ENCODE measurements at places on chromosomes 7 and 10.

DNA sequence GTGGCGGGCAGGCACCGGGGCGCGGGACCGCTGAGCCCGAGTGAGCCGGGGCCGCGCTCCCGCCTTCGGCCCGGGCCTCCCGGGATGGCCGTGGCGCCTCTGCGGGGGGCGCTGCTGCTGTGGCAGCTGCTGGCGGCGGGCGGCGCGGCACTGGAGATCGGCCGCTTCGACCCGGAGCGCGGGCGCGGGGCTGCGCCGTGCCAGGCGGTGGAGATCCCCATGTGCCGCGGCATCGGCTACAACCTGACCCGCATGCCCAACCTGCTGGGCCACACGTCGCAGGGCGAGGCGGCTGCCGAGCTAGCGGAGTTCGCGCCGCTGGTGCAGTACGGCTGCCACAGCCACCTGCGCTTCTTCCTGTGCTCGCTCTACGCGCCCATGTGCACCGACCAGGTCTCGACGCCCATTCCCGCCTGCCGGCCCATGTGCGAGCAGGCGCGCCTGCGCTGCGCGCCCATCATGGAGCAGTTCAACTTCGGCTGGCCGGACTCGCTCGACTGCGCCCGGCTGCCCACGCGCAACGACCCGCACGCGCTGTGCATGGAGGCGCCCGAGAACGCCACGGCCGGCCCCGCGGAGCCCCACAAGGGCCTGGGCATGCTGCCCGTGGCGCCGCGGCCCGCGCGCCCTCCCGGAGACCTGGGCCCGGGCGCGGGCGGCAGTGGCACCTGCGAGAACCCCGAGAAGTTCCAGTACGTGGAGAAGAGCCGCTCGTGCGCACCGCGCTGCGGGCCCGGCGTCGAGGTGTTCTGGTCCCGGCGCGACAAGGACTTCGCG is 534 bp downstream of the FZD9 start:
- no peak for DNase-seq

DNA sequence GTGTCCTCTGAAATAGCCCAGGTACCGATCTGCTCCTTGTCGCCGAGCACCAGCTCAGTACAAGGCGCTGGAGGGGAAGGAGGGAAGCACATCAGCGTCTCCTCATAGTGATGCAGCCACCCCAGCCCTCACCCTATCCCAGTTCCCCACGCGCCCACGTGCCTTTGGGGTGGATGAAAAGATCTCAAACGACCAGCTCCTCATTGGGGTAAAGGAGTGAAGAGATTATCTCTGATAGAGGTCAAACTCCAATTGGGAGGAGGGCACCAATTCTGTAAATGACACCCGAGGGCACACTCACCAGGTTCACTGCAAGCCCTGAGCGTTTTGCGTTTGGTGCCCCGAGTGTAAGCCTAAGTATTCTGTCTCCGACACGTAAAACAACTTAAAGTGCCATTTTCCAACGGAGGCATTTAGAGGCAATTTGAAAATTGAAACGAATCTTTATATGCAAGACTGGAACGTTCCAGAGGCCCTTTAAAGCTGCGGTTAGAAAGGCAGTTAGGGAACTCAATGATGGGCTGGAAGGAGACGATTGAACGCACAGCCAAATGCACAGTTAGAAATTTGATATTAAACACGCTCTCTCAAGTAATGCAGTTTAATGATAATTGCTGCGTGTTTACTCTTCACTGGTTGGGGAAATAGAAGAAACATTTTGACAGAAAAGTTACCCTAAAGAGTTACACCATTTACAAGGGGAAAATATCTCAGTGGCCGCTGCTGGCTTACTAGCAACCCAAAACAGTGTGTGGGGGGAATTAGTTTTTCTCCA is 8.9 kb upstream of the EMX2 start:
- DNase-seq, result no peak

DNA sequence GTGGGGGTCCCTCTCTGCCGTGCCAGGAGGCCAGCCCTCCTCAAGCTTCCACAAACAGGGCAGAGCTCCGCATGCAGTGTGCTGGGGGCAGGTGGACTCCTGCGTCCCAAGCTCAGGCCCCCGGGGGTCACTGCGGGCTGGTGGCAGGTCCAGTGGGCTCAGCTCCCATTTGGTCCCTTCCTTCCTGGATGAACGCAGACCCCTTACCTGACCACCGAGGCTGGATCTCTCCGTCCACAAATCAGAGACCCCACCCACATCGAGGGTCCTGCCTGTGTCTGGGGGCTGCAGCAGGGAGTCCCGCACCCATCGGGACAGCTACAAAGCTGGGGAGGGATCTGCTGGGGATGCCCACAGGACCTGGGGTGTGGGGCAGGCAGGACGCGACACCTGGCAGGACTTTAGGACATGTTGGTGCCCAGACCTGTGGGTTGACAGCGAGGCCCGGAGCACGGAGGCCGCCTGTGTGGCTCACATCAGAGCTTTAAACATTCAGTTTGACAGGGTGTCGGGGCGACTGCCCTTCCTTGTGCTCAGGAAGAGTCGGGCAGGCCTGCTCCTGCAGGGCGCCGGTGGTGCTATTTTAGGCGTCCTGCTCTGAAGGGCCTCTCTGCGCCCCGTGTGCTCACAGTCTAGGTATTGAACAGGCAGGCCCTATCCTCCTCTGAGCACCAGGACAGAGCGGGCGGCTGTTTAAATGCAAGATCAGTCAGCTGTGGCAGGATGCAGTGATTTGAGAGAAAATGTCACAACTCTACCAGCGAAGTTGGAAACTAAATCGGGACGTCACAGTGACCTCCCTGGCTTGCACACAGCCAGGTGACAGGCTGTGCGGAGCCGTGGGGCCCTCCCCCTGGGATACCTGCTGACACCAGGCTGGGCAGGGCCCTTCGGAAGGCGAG is 15.9 kb upstream of the CFAP46 start:
- DNase-seq, result no peak

- DNase-seq, result no peak
Observed at GRCh38 chr7:68858497-68858896, 739.8 kb upstream of the AUTS2 start.

GRCh38 chr10:90089719-90090118 is 388.3 kb downstream of the KIF20B start:
- DNase-seq, result no peak

GRCh38 chr7:98250789-98251188 is 1.2 kb downstream of the TECPR1 start:
- peak; percentile 43 for DNase-seq

GRCh38 chr10:64369885-64370773 is 848.9 kb downstream of the REEP3 start:
- DNase-seq, result no peak

- no peak for DNase-seq
Observed at GRCh38 chr7:47529826-47530555, 51.9 kb downstream of the TNS3 start.

DNA sequence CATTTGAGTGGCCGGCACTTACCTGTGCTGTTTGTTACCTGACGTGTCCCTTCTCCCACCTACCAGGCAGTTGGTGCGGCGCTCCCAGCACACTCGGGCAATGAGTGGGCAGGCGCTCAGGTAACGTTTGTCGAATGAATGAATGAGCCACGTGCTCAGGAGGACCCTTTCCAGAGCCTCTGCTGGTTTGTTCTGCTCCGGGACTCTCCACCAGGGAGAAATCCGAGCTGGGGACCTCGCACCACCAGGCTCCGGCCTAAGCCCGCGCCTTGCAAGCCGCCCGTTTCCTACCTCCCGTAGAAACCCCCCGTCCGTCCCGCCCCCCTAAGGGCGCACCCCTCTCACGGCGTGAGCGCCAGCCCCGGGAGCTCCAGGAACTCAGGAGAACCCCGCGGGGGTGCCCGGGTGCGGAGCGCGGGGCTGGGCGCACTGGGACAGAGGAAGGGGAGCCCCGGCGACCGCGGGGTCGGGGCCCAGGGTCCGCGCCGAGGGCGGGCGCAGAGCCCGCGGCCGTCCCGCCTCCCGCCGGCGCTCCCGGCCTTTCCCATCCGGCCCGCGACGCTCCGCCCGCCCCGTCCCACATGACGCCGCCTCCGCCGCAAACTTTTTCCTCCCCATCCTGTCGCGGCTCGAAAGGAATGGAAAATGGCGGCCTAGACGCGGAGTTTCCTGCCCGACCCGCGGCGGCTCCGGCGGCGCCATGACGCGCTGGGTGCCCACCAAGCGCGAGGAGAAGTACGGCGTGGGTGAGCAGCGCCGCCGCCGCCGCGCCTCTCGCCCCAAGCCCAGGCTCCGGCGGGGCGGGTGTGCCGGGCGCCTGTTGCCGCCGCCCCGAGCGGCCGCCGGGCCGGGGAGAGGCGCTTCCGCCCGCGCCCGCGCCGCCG is at the start of gene DOCK1:
TSS of gene DOCK1 (plus strand) at position 611 of the 884 bp plus-strand sequence. CDS start at position 701, 90 bp downstream.
- no peak for DNase-seq

DNA sequence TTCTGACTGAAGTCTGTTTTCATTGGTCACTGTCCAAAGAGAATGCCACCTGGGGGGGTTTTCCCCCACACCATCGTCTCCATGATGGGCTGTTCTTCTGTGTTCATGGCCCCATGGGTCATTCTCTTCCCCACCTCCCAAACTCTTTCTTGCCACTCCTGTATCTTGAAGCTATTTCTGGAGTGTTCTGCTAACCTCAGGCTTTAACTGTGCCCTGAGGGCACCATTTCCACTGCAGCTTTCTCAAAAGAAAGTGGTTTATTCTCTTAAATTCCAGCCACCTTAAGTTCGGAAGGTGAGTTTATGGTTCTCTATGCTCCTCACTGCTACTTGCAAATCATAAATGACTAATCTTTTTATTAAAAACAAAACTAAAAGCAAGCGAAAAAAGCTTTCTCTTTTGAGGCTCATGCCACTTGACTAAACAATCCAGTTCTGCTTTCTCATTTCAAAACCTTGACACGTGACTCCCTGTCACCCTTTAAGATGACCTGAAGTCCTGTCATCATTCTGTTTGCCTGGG is 7.4 kb upstream of the APBB1IP start:
- peak; percentile 53 for DNase-seq

DNA sequence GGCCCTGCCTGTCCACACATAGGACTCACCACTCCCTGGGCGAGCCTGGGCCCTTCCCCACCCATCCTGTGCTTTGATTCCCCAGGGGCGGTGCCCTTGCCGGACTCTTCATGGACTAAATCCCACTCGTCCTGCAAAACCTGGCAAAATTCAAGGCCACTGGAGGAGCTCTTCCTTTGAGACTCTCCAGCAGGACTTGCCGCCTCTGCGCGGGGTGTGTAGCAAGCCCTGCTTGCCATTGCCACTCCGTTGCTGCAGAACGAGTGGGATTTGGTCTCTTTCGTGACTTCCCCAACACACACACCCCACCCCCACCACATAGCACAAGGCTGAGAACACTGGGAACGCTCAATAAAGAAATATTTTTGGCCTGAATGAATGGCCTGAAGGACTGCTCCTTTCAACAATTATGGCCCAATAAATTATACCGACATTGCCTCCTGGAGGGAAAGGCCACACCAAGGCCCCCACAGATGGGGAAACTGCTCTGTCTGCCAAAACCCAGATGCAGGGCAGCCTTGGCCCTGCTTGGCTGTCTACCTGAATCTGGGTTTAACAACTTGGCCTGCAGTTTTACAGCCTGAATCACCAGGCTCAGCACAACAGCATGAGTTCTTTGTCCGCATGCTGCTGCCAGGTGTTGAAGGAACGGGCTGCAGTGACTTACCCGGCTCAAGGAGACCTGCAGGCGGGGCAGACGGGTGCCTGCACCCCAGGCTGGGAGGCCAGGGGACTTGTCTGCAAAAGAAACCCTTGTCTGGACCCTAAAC is 72.8 kb upstream of the KAT6B start:
- no peak for DNase-seq

DNA sequence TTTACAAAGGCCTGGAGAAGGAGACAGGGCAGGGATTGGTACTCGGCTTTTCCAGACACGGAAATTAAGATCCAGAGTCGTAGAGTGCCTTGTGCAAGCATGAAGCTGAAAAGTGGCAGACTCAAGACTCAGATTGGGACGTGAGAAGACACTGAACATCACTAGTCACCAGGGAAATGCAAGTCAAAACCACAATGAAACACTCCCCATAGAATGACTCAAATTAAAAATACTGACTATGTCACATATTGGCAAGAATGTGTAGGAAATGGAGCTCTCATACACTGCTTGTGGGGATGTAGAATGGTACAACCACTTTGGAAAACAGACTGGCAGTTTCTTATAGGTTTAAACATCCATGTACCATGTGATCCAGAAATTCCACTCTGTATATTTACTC is 472.0 kb downstream of the RPS24 start:
- no peak for DNase-seq

DNA sequence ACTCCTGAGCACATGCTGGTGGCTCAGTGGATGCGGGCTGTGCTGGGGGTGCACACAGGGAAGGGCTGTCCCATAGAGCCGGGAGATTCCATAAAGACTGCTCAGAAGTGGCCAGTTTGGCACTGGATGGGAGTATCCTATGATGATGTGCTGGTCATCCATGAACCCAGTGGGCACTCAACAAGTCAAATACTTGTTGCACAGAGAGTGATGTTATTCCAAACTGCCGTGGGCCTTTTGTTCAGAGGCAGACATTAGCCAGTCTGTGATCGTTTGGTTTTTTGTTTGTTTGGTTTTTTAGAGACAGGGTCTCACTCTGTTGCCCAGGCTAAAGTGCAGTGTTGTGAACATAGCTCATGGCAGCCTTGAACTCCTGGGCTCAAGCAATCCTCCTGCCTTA is 30.9 kb upstream of the SAMD8 start:
- no peak for DNase-seq

GRCh38 chr10:44858988-44859387 is 52.1 kb upstream of the TMEM72 start:
- no peak for DNase-seq

DNA sequence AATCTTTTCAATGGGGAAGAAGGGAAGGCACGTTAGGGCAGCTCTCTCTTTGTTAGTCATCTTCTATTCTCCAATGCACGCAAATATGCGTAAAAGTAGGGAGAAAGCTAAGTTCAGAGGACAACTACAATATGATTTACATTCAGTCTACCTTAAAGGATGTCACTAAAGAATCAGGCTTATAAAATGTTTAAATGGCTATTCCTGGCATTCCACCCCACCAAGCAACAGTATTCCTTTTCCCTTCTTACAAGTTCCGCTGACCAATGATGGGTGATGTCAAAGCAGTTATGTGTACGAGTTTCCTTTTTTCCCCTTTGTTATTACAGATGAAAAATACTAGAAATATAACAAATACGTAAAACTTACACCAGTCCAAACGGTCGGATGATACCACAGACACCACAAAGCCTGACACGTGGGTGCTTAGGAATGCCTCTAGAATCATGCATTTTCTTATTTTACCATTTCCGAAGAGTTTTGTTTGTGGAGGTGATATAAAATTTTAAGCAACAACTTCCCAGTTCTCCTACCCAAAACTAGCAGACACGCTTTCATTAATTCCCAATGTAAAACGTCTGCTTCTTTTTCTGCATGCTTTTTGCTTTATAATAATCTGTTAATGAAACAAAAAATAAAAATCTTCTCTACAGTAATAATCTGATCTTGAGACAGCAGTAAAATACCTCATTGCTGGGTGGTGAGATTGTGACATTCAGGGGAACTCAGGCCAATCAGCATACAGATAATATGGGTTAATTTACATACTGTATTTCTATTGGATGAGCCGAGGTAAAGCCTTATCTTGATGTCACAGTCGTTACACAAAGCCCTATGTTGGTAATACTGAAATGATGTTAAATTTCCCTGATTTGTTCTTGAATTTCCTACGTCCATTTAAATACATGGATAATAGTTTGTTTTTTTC is 708 bp upstream of the GPR85 start:
- DNase-seq, result no peak
